ENCODE measurements at places on chromosomes 12 and 14.
A peak's percentile ranks its signal among the peaks of the same experiment; 100 is the strongest.

DNA sequence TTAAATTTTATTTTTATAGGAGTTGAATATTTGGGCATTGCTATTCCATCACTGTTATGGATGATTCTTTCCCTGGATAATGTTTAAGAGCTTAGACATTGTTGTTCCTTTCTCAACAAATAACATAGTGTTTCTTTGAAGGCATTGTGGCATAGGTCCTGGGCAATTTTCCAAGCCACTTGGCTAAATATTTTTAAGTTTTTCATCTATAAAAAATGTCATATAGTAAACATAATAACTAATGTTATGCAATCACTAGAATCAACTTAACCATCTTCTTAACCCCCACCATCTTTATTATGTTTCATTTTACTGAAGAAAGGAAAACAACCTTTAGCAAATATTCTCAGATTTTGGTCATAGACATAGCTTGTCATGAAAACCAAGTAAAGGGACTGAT is 600.6 kb upstream of the LMO3 start:
- no peak overlapping the region for H3K4me3 ChIP-seq
- no peaks in the 10 kb centered on the region for H3K27me3 ChIP-seq
- H3K27ac ChIP-seq, result no peak overlapping the region
- H3K4me1 ChIP-seq, result no peaks in the 10 kb centered on the region
- no peak for DNase-seq

- H3K4me3 ChIP-seq, result no peak overlapping the region
- H3K27me3 ChIP-seq, result no peaks in the 10 kb centered on the region
- peaks cover 25% of the 10 kb centered on the region for H3K36me3 ChIP-seq
- no peaks in the 10 kb centered on the region for H3K4me1 ChIP-seq
Observed at GRCh38 chr12:51056242-51056641, 8.1 kb downstream of the LETMD1 start.

DNA sequence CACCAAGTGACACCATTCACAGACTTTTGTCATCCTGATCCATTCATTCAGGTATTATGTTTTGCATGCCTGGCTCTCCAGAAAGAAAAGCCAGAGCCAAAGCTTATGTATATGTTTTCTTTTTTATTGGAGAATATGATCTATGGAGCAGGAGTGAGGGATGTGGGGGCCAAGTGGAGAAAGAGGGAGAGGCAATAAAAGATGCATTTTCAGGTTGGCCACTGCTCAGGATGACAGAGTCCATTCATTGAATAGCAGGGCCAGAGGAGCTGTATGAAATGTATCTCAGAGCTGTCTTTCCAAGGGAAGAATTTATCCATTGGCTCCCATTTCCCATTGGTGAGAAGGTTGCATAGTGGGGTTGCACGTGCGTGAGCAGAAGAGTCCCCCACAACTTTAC is 416.1 kb downstream of the ATP23 start:
- H3K4me3 ChIP-seq, result no peak overlapping the region
- DNase-seq, result no peak
- H3K27me3 ChIP-seq, result peaks cover 2% of the 10 kb centered on the region
- H3K4me1 ChIP-seq, result peaks cover 5% of the 10 kb centered on the region

GRCh38 chr12:25394025-25394424 is 143.3 kb upstream of the KRAS start:
- H3K27me3 ChIP-seq, result no peaks in the 10 kb centered on the region
- no peak overlapping the region for H3K27ac ChIP-seq

DNA sequence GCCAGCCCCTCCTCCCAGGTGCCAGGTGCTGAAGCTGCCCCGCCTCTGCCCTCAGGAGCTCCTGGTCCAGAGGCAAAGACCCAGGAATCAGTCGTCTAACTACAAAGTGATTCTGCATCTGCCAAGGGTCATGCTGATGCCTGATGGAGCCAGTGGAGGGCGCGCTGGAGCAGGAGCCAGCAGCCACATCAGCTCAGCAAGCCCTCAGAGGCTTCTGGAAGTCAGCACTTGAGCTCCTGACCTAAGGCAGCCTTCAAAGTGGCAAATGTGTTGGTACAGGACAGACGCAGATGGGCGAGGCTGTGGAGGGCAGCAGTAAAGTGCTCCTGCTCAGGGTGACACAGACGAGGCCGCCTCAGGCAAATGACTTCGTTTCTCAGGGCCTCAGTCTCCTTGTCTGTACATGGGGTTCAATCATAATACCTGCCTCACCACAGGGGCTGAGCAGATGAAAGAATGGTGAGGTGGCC is 10.9 kb downstream of the C12orf43 start:
- no peak overlapping the region for H3K4me3 ChIP-seq
- no peak overlapping the region for H3K27ac ChIP-seq
- H3K4me1 ChIP-seq, result peaks cover 4% of the 10 kb centered on the region
- H3K27me3 ChIP-seq, result no peaks in the 10 kb centered on the region
- peaks cover 4% of the 10 kb centered on the region for H3K36me3 ChIP-seq

DNA sequence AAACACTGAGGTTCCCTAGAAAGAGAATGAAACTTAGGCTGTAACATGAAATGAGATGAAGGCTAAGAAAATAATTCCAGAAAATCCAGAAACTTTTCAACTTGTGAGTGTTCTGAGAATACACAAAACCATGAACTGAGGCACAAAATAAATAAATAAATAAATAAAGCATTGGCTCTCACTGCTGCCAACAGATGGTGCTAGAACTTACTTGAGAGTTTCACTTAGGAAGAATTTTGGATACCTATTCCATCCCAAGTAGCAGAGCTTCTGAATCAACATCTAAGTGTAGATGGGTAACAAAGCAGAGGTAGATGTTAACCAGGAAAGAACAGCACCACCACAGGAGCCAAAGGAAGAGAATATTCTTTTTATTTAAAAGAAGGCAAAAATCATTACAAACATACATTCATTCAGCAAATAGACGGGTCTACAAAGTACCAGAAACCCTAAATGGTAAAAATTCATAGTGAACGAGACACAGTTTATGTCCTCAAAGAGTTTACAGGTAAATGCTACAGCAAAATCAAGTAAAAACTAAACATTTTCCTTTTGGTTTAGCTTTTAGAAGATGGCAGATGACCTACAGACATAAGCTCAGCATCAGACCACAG is 16.7 kb downstream of the EPS8 start:
- DNase-seq, result peak; percentile 30
- H3K4me1 ChIP-seq, result no peaks in the 10 kb centered on the region
- no peak overlapping the region for H3K27ac ChIP-seq
- no peaks in the 10 kb centered on the region for H3K27me3 ChIP-seq
- H3K4me3 ChIP-seq, result no peak overlapping the region
- no peaks in the 10 kb centered on the region for H3K36me3 ChIP-seq

DNA sequence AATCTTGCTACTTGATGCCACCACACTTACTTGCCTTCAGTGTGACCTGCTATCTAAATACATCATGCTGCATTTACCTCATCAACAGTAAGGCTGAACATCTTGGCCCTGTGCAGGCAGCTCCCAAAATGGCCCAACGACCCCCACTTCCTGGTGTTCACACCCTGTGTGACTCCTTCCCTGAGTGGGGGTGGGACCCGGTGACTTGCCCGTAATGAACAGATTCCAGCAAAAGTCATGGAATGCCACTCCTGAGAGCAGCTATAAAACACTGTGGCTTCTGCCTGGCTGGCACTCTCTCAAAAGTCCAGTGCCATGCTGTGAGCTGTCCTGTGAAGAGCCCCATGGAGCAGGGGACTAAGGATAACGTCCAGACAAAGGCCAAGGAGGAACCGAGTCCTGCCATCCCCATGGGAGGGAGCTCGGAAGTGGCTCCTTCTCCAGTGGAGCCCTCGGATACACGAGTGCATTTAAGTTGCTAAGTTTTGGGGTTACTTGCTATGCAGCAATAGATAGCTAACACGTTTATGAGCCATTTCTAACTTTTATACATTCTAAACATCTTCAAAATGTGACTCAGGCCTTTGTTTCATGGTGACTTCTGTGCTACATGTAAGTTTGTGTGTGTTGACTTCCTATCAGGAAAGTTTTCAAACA is 33.0 kb downstream of the P2RX2 start:
- no peaks in the 10 kb centered on the region for H3K27me3 ChIP-seq
- H3K36me3 ChIP-seq, result peaks cover 59% of the 10 kb centered on the region
- no peak overlapping the region for H3K27ac ChIP-seq
- no peaks in the 10 kb centered on the region for H3K4me1 ChIP-seq
- DNase-seq, result no peak

DNA sequence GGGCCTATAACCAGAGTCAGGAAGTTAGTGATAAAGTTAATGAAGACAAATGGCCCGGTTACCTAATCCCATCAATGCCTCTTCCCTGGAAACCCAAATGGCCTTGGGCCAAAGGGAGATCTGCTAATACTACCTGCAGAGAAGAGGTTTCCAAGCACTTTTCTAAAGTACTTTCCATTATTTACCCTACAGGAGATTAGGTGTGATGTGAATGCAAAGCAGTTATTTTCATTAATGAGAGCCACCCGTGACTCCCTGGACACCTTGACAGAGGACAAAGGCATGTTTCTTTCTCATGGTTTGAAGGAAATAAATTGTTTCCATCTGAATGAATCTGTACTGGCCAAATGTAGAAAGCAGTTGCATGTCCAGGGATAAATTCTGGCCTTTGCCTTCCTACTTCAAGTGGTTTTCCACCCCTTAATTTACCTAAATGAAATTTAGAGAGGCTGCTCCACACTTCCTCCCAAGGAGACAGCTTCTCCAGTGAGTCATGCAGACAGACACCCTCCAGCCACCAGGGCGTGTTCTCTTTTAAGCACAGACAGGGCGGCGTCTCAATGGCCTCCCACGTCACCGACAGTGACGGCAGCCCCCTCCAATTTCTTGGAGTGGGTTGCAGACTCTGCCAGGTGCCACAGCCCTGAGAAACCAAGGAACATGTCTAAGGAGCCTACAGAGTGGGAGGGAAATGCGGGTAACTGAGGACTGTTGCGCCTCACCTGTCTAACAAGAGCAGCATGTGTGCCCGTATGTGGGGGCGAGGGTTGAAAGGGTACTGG is 43.9 kb upstream of the GNPNAT1 start:
- no peak overlapping the region for H3K4me3 ChIP-seq
- no peaks in the 10 kb centered on the region for H3K36me3 ChIP-seq
- H3K4me1 ChIP-seq, result no peaks in the 10 kb centered on the region

GRCh38 chr12:47307680-47308399 is 228.1 kb upstream of the AMIGO2 start:
- no peaks in the 10 kb centered on the region for H3K36me3 ChIP-seq
- H3K27ac ChIP-seq, result no peak overlapping the region
- DNase-seq, result peak; percentile 75
- no peaks in the 10 kb centered on the region for H3K4me1 ChIP-seq
- no peaks in the 10 kb centered on the region for H3K27me3 ChIP-seq

GRCh38 chr12:40515041-40515816 is 177.0 kb upstream of the CNTN1 start:
- H3K4me3 ChIP-seq, result no peak overlapping the region
- no peak overlapping the region for H3K27ac ChIP-seq
- no peak for DNase-seq
- H3K4me1 ChIP-seq, result no peaks in the 10 kb centered on the region
- no peaks in the 10 kb centered on the region for H3K27me3 ChIP-seq

DNA sequence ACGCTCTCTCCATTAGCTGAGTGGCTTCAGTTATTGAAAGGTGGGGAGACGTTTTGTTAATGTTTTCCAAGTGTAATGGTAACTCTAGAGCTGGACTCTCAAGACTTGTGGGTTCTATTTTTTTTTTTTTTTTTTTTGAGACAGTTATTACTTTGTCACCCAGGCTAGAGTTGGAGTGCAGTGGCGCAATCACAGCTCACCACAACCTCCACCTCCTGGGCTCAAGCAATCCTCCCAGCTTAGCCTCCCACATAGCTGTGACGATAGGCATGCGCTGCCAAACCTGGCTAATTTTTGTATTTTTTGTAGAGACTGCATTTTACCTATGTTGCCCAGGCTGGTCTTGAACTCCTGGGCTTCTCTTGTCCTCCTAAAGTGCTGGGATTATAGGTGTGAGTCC is 26.2 kb downstream of the ATF1 start:
- no peaks in the 10 kb centered on the region for H3K4me1 ChIP-seq
- H3K4me3 ChIP-seq, result no peak overlapping the region
- no peak overlapping the region for H3K27ac ChIP-seq
- no peak for DNase-seq

- DNase-seq, result no peak
- H3K4me1 ChIP-seq, result no peaks in the 10 kb centered on the region
- no peaks in the 10 kb centered on the region for H3K36me3 ChIP-seq
- no peak overlapping the region for H3K4me3 ChIP-seq
- no peak overlapping the region for H3K27ac ChIP-seq
Observed at GRCh38 chr12:25020621-25021243, 71.8 kb upstream of the BCAT1 start.

GRCh38 chr12:53058674-53059433 is 9.0 kb downstream of the TNS2 start:
- no peaks in the 10 kb centered on the region for H3K27me3 ChIP-seq
- H3K36me3 ChIP-seq, result peaks cover 79% of the 10 kb centered on the region
- H3K27ac ChIP-seq, result no peak overlapping the region
- no peak overlapping the region for H3K4me3 ChIP-seq

DNA sequence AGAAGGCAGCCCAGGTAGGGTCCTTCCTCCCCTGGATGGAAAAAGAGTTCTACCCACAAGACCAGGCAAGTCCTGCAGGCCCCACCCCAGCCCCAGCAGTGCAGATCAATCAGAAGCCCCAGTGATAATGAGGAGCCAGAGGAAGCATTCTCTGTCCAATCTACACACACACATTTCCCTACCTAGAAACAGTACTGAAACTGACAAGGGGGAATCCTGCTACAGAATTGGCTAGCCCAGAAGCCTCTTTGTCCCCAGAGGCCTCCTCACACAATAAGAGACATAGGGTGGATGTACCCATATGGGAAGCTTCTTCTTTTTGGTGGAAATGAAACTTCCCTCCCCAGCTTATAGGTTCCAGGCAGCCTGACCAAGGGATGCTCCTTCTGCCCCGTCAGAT is 9.9 kb downstream of the FSCB start:
- H3K36me3 ChIP-seq, result no peaks in the 10 kb centered on the region
- no peak for DNase-seq
- no peaks in the 10 kb centered on the region for H3K4me1 ChIP-seq
- no peak overlapping the region for H3K4me3 ChIP-seq
- no peaks in the 10 kb centered on the region for H3K27me3 ChIP-seq
- H3K27ac ChIP-seq, result no peak overlapping the region

DNA sequence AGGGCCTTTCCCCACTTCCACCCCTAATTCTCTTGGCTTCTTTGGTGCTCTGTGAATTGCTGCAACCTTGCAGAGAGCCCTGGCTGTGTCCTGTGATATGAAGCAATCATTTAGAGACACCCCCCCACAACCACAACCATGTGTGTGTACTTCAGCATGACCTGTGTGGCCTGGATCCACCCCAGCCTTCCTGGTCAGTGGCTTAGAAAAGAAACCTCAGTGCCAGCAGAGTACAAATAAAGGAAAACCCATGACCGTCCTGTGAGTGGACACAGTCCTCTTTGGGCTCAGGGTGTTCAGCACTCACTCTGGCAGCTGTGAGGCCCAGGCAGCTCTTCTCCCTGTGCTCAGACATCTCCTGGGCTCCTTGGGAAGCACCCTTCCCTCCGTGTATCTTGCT is 206.6 kb upstream of the DIO3 start:
- no peaks in the 10 kb centered on the region for H3K36me3 ChIP-seq
- H3K27me3 ChIP-seq, result peaks cover 2% of the 10 kb centered on the region
- no peaks in the 10 kb centered on the region for H3K4me1 ChIP-seq
- H3K27ac ChIP-seq, result no peak overlapping the region

DNA sequence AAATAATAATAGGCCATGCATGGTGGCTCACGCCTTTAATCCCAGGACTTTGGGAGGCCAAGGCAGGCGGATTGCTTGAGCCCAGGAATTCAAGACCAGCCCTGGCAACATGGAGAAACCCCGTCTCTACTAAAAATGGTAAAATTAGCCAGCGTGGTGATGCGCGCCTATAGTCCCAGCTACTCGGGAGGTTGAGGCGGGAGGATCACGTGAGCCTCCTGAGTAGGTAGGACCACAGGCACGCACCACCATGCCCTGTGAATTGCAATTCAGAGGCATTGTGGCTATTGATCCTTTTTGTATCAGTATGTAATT is 2.3 kb downstream of the ARHGDIB start:
- H3K27me3 ChIP-seq, result no peaks in the 10 kb centered on the region
- no peaks in the 10 kb centered on the region for H3K36me3 ChIP-seq
